ENCODE measurements at places on chromosomes 12 and 14. TPM values are rescaled to one million over a fixed set of nuclear protein-coding genes. Genes with fewer than 3 reads are reported as not detected.

TBX5 gene
- 22.0 TPM for total RNA-seq

DNA sequence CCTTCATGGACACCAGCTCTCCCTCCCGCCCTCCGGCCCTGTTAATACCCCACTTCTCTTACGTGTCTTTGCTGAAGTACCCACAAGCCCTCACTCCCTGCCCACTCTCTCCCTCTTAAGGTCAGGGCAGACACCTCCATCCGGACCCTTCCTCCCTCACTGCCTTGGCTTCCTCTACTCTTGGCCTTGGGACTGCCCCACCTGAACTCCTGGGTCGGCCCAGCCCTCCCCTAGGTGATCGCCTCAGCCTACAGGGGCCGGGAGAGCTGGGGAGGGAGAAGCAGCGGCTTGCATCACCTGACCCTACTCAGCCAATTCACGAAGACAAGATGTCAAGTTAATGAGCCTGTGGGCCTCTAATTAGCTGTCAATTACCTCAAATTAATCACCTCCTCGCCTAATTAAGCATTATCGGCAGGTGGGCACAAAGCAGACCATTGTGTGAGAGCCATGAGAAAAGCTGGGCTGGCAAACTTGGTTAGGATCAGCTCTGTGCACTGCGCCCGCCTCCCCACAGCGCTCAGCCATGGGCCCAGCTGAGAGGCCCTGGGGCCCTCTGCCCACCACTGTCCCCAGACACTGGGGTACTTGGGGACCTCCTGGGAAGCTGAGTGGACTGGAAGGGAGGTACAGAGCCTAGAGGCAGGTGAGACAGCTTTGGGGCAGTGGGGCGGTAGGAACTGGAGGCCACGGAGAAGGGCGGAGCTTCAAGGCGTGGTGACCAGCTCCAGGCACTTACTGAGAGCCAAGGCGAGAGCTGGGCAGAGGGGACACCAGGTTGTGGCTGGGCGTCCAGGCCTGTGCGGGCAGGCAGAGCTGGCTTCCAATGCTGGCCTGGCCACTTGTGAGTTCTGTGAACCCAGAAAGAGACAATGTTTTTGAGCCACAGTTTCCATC is 25.1 kb upstream of the VSX2 start:
- DNase-seq = no peak

- no peak for DNase-seq
These were observed 4.0 kb downstream of the ASCL1 start for GRCh38 chr12:102961466-102961855.

HOXC9 gene
- 0.17 TPM for total RNA-seq

DNA sequence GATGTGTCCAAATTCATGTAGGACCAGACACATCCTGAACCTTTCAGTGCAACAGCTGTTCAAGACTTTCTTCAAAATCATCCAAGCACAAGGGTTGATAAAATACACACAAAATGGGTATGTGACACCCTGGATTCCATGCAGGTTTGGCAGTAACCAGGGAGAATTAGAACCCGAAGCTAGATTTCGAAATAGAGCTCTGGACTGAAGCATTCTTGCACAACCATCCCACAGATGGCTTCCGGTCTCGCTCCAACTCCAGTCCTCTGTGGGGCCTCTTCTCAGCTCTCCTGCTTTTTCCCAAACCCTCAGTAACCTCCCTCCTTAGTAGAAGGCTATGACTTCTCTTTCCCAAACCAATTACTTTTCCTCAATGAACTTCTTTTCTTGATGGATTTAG is 171.3 kb downstream of the TTC7B start:
- no peak for DNase-seq

- DNase-seq = no peak
These were observed 239.6 kb downstream of the ZFP36L1 start for GRCh38 chr14:68553311-68553710.

TSHR gene
- not detected for total RNA-seq

- no peak for DNase-seq
These were observed 2.3 kb downstream of the CINP start for GRCh38 chr14:102360388-102360787.

CCDC60 gene
- total RNA-seq = not detected

- DNase-seq = no peak
These were observed 13.2 kb upstream of the RXYLT1 start for GRCh38 chr12:63766498-63766897.

- DNase-seq = no peak
These were observed 20.6 kb downstream of the PIK3C2G start for GRCh38 chr12:18281941-18282340.

Measured in upper lobe of left lung (tissue), 6 donors.